GM20000 (cell line): ENCODE measurements at places on chromosomes 6 and 20.

- DNase-seq = no peak
These were observed 128.6 kb downstream of the RNF144B start for GRCh38 chr6:18515767-18516166.

DNA sequence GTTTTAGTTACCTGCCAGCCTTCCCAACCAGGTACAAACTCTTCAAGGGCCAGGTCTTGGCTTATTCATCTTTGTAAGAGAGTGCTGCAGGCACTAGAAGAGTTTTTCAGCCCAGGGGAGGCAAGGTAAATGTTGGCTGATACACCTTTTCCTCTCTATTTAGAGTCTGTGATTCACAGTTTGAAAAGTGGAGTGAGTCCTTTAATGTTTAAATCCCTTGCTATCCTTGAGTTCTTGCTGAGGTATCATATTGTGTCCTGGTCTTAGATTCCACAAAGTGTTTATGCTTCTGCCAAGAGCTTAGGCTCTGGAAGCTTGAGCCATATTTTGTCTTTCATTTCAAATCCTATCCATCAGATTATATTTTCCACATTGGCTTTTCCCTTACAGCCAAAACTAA is 52.8 kb upstream of the CITED2 start:
- DNase-seq = no peak

DNA sequence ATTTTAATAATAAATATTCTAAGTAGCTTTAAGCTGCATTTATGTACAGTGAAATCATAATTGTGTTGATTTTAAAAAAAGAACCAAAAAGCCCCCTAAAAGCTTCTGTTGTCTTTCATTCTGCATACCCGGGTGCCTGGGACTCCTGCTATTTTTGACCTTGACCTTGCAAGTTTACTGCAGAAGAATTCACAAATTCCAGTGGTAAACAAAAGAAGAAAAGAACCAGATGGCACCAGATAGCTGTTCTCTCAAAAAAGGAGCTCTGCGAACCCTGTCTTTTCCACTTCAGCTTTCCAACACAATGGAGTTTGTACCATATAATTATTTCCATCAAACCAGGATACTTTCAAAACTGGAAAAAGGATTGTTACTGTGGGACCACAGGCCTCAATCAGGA is 363.3 kb downstream of the SMOC2 start:
- DNase-seq = no peak

DNA sequence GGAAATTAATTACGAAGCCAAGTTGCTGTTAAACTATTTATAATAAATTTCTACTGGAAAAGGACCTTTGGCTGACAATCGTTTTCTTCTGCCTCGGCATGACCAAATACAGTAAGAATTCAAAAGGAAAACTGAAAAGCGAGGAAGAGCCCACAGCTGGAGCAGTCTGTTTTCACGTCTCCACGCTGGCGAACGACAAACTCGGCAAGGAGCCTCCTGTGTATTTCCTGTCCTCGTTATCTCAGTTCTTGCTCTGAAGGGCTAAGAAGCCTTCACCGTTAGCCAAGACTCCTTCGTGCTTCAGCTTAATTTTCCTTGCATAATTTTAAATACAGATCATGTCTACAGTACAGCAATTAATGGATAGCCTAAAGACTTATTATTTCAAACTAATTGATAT is 214.3 kb upstream of the PLCB4 start:
- no peak for DNase-seq

DNA sequence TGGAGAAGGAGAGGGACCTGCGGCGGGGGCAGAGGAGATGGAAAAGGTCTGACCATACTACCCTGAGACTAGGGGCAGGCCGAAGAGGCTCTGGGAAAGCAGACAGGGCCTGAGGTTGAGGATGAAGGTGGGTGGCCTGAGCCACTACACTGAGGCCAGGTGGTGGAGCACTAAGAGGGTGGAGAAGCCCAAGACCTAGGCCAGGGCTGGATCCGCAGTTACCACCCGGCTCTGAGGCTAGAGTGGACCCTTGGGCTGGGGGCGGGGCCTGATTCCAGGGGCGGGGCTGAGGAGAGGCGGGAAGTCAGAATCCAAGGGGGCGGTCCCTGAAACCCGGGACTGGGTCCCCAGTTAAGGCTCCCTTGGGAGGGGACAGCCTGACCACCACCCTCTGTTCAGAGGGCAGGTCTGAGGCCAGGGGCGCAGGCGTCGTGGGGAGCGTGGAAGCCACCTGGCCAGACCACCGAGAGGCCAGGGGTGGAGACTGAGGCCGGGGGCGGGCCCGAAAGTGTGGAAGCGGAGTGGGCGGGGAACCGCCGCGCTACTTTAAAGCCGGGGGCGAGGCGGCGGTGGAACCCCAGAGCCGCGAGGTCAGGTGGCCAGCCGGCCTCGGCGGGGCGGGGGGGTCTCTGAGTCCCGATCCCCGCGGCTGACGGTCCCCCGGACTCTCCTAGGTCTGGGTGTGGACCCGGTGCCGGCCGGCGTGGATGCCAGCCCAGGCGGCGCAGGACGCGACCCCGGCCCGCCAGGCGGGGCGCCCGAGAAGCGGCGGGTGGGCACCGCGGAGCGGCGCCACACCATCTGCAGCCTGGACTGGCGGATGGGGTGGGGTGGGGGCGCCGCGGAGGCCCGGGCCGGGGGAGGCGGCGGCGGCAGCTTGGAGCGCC is 8.3 kb downstream of the CCM2L start:
- peak; percentile 81 for DNase-seq

- no peak for DNase-seq
These were observed 46.3 kb downstream of the CDYL start for GRCh38 chr6:4822476-4822875.

DNA sequence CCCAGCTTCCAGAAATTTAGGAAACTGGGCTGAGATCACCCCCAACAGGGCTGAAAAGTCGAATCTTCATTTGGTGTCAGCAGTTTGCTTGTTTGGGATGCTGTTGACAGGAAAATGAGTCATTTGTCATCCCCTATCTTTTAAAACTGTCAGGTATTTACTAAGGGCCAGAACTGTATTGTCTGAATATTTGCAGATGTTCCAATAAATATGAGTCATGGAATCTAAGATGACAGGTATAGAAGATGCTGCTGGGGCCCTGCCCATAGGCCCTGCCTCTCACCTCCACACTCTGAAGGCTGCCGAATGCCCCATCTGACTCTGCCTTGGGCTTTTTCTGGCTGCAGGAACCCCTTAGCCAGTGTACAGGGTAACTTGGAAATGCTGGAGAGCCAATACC is 3.9 kb downstream of the ETV7 start:
- no peak for DNase-seq

- no peak for DNase-seq
These were observed 86.3 kb downstream of the ERMARD start for GRCh38 chr6:169837529-169838250.

DNA sequence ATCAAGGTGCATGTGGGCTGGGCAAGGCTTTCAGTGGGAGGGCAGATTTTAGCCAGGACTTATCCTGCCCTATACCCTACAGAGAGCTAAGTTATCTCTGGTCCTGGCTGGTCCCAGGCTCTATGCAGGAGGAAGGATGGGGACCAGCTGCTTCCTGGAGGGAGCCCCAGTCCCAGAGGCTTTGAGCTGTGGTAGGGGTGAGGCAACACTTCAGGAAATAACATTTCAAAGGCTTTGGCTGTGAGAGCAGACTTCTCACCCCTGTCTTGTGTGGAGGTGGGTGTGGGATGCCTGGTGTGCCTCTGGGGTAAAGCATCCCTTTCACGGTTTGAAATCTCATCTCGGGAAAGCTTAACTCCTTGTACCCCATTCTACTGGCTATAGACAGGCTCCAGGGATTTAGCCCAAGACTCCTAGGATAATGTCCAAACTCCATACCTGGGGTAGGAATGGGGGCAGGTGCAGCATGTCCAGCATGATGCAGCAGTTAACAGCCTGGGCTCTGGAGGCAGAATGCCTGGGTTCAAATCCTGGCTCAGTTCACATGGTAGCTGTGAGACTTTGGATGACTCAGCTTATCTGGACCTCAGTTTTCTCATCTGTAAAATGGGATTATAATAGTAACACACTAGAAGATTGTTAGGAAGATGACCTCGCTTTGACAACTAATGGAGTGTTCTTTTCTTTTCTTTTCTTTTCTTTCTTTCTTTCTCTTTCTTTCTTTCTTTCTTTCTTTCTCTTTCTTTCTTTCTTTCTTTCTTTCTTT is 27.5 kb upstream of the SIRPA start:
- DNase-seq = no peak

- DNase-seq = no peak
These were observed 51.8 kb downstream of the CDH26 start for GRCh38 chr20:60009826-60010616.

DNA sequence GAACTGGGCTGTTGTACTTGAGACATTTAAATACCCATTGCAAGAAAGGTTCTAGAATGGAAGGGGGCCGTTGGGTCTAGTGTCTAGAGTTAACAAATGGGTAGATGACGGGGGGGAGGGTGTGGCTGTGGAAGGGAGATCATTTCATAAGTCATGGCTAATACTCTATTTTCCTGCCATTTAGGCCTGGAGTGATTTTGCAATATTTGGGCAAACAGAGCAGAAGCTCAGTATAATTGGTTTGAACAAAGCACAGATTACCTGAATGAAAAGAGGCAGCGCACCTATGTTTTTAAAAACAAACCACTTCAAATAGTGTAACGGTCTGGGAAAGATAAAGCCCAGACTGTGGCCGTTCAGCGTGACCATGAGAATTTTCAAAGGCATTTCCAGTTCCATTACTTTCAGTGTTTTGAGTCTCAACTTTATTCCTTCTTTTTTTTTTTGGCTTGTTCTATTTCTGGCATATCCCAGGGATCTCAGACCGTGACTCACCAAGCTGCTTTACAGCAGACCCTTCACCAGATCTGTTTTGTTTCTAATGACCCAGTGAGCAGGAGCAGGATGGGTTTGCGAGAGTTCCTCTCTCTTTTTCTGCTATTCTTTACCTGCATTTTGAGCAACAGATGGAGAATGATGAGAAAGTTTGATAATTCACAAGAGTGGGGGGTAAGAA is 73.7 kb downstream of the LYRM2 start:
- no peak for DNase-seq
